ENCODE measurements at places on chromosomes 1 and 21.

GRCh38 chr21:45545691-45546531 is 3.7 kb upstream of the SLC19A1 start:
- DNase-seq, result no peak

DNA sequence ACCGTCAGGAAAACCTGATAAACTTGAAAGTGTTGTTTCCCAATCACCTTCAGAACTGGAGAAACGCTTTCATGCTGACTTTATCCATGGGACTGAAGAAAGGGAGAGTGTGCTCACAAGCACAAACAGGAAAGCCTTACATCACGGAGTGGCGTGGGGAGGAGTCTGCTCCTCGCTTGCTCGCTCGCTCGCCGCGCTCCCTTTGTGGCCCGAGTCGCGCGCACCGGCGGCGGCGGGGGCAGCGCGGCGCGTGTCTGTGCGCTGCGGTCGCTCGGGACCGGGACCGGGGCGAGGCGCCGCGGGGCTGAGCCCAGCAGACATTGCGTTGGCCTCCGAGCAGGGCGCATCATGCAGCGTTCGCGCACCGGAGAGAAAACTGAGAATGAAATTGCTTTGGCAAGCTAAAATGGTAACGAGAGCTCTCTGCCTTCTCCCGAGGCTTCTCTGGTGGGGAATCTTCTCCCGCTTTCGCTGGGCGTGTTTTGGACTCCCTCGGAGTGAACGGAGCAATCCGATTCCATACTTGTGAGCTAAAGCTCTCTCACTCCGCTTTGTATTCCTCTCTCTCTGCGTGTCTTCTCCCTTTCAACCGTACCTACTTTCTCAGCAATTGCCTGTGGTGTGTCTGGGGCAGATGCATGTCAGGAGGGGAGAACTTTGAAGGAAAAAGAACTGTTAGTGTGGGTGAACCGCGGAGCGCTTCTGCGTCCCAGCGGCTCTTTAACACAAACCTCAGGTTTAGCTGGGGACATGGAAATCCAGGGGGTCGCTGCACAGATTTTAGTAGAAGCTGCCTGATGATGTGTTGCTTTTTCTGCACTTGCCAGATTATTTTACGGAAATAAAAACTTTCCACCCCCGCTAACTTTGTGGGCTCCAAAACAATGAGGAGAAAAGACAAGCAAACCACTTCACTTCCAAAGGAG is at the start of gene RGL1:
RGL1 (plus strand) TSS at position 205 of the 926 bp plus-strand sequence; CDS start at position 383, 178 bp downstream.
- DNase-seq, result peak; percentile 38

DNA sequence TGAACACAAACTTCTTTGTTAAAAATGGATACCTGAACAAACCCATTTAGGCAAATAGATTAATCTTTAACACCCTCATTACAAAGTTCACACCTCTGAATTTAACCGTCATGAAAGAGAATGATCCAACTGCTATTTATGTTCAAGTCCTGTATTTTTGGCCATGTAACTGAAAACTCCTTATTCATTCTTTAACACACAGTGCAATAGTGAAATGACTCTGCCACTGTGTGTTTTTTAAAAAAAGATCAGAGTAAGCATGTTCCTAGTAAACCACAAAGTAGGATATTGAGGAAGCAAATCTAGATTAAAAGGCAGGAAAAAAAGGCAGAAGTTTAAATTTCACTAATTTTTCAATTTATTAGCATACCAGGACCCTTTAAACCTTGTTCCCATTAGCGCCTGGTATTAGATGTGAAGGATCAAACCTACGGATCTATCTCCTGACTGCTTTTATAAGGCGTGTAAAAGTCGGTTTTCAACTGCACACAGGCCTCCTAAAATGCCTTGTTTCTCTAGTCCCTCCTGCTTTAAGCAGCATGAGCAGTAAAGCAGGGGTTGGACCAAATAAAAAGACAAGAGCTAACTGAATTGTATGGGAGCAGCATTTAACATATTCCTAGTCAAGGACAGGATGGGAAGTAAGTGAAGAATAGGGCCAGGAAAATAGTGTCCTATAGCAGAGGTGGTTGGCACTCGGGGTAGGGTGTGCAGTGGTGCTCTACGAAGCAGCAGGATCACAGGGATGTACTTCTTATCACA is 33.4 kb downstream of the NUCKS1 start:
- no peak for DNase-seq

DNA sequence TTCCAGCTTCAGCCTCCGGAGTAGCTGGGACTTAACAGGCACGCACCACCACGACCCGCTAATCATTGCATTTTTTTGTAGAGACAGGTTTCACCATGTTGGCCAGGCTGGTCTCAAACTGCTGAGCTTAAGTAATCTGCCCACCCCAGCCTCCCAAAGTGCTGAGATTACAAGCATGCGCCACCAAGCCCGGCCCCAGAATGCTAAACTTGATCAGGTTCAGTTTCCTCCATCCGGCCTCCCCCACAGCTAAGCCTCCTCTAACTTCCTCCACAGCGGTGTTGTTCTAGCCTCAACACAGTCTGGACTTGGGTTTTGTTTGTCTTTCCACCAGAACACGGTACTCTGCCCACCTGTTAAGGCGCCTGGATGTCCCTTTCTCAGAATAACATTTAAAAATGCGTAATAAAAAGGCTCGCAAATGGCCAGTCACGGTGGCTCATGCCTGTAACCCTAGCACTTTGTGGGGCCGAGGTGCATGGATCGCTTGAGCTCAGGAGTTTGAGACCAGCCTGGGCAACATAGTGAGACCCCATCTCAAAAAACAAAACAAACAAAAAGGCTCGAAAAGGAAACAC is 2.4 kb downstream of the PARP1 start:
- DNase-seq, result no peak

DNA sequence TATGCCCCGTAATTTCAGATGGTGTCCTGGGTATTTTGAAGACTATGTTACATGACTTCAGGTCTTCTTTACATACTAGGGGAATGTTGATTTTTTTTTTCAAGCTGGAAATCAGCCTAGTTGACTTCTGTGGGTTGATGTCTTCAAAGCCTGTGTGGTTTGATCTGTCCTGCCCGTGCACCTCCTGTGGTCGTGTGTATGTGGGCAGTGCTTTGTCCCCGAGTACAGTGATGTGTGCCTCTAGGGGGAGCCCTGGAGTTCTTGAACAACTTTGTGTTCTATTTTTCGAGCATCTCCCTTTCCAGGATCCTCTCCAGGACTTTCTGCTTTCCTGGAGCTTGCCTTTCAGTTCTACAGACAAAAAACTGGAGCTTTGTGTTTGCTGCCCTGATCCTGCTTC is 28.9 kb downstream of the OBSCN start:
- DNase-seq, result no peak

- no peak for DNase-seq
Measured at GRCh38 chr1:152623203-152623844, 421 bp upstream of the LCE3A start.

DNA sequence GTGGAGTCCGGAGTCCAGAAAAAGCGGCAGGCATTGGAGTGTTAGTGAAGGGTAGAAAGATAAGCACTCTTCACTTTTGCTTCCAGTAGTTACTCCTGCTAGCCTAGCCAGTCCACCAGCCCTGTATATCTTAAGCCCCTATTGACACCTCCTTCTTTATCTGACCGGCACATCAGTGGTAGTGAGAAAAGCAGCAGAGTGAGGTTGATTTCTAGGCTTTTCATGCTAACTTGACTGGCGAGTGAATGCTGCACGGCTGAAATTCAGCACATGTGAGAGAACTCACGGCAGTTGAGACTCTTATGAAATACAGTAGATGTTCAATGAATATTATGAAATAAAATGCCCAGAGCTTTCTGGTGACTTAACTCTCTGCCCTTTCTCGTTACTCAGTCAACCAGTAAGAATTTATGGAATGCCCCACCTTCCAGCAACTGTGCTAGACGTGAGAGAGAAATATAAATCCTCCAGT is 128.2 kb downstream of the CACHD1 start:
- no peak for DNase-seq

DNA sequence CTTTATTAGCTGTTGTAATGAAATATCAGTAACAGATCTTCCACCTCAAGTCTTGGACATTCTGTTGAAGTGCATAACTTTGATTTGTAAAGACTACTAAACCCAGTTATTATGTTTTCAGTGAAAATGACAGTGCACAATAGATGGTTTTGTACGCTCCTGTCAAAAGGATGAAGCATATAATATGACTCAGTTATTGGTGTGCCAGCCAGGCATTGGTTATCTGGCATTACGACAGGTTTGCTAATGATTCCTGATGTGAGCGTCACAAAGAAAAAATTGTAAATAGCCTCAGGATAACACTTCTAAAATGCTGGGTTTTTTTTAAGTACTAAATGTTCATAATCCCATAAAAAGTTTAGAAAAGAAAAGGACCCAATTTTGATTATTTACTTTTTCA is 147.9 kb downstream of the MAGI3 start:
- DNase-seq, result no peak
